Testis (tissue), 5 donors: ENCODE measurements at places on chromosomes 11 and 22. TPM values are rescaled to one million over a fixed set of nuclear protein-coding genes. Genes with fewer than 3 reads are reported as not detected.
A peak's percentile ranks its signal among the peaks of the same experiment; 100 is the strongest.

GRCh38 chr11:78961247-78961646 lies 386.6 kb upstream of the NARS2 start:
- H3K4me3 ChIP-seq = no peak overlapping the region
- H3K27ac ChIP-seq = no peak overlapping the region
- no peaks in the 10 kb centered on the region for H3K4me1 ChIP-seq
- no peaks in the 10 kb centered on the region for H3K27me3 ChIP-seq
- DNase-seq = peak; percentile 48

DNA sequence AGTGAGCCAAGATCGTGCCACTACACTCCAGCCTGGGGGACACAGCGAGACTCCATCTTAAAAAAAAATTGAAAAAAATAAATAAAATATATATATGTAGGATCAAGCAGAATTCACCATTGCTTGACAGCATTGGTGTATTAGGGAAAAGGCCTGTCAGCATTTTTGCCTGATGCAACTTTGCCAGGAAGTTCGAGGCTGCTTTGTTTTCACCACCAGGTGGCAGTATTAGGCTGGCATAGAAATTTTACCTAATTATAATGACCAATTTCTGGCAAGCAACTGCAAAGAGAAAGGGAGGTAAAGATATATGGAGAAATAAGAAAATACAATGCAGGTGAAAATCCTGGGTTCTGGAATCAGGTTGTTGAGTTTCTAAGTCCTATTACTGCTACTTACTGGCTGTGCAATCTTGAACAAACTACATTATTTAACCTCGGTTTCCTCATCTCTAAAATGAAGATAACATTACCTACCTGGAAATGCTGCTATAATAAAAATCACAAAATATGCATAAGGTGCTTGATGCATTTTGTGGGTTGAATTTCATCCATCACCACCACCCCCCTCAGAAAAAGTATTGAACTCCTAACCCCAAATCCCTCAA lies 24.7 kb downstream of the LAYN start:
- H3K36me3 ChIP-seq = no peaks in the 10 kb centered on the region
- DNase-seq = peak; percentile 81

GRCh38 chr11:14184028-14184940 lies 174.7 kb downstream of the RRAS2 start:
- no peak overlapping the region for H3K4me3 ChIP-seq
- H3K36me3 ChIP-seq = no peaks in the 10 kb centered on the region
- no peak overlapping the region for H3K27ac ChIP-seq
- peak; percentile 62 for DNase-seq
- no peaks in the 10 kb centered on the region for H3K27me3 ChIP-seq

DNA sequence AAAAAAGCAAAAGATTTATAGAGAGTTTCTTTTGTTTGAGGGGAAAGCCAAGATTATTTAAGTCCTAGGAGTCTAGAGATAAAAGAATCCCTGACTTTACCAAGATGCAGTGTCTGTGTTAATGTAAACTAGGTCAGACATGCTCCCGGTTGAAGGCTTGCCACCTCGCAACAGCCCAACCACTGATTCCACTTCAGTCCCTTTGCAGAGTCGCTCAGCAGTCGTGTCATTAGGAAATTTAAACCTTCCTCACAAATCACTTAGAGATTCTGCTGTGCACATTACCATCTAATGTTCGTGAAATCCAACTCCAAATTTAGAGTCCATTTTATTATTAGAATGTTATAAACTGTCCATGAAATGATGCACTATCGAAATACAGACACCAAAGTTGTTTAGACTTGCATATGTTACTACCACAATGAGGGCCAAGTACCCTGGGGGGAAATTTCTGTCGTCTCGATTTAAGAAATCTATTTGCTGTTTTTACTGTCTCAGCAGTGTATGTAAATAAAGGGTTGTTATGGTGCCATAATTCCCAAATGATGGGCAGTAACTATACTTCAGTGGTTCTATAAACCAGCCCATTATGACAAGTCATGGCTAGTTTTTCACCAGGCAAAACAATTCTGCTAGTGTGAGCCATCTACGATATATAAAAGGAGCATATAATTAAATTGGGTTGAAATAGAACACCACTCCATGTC lies 101.4 kb upstream of the MTNR1B start:
- H3K27ac ChIP-seq = no peak overlapping the region
- H3K36me3 ChIP-seq = no peaks in the 10 kb centered on the region
- no peak overlapping the region for H3K4me3 ChIP-seq
- H3K27me3 ChIP-seq = no peaks in the 10 kb centered on the region
- no peaks in the 10 kb centered on the region for H3K4me1 ChIP-seq
- no peak for DNase-seq

GRCh38 chr11:80860632-80861031 lies 1419.8 kb upstream of the TENM4 start:
- H3K27me3 ChIP-seq = no peaks in the 10 kb centered on the region
- H3K4me1 ChIP-seq = no peaks in the 10 kb centered on the region
- no peak overlapping the region for H3K27ac ChIP-seq
- H3K36me3 ChIP-seq = no peaks in the 10 kb centered on the region
- no peak for DNase-seq

Gene SCN3B
- total RNA-seq = 5.1 TPM

Gene BTBD18
- total RNA-seq = 7.2 TPM

Gene CFAP300
- 15.1 TPM for total RNA-seq

Gene C22orf39
- total RNA-seq = 64.1 TPM
